ENCODE measurements at places on chromosomes 11 and 22.
A peak's percentile ranks its signal among the peaks of the same experiment; 100 is the strongest.

- DNase-seq, result no peak
Measured at GRCh38 chr11:72581067-72581466, 93.2 kb downstream of the PDE2A start.

GRCh38 chr11:45054956-45055355 is 91.5 kb upstream of the PRDM11 start:
- DNase-seq, result no peak

- DNase-seq, result peak; percentile 94
Measured at GRCh38 chr22:21590809-21591641, 23.5 kb downstream of the UBE2L3 start.

- DNase-seq, result no peak
Measured at GRCh38 chr22:41846268-41846987, 13.5 kb downstream of the SREBF2 start.

- no peak for DNase-seq
Measured at GRCh38 chr11:106152824-106153223, 75.4 kb downstream of the AASDHPPT start.

GRCh38 chr22:38866399-38867123 is 5.5 kb downstream of the CBX6 start:
- DNase-seq, result no peak

DNA sequence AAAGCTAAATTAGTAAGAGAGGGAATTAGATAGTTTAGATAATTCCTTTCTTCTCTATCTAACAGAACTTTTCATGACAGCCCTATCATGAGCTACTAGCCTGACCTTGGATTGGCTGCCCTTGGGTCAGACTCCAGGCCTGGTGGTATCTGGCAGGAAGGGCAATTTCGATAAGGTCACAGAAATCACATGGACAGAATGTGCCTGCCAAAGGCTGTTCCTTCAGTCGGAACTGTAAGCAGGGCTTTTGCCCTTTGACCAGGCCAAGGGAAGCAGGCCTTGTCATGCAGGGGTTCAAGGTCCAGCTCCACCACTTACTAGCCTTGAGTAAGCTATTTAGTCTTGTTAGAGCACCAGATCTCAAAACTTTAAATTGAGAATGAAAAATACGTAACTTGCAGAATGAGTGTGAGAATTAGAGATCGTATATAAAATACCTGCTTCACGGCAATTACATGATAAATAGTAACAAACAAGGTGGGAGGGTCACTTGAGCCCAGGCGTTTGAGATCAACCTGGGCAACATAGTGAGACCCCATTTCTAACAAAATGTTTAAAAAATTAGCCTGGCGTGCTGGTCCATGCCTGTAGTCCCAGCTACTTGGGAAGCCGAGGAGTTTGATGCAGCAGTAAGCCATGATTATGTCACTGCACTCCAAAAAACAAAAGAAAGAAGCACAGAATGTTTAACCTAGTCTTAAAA is 60.8 kb upstream of the SC5D start:
- no peak for DNase-seq

DNA sequence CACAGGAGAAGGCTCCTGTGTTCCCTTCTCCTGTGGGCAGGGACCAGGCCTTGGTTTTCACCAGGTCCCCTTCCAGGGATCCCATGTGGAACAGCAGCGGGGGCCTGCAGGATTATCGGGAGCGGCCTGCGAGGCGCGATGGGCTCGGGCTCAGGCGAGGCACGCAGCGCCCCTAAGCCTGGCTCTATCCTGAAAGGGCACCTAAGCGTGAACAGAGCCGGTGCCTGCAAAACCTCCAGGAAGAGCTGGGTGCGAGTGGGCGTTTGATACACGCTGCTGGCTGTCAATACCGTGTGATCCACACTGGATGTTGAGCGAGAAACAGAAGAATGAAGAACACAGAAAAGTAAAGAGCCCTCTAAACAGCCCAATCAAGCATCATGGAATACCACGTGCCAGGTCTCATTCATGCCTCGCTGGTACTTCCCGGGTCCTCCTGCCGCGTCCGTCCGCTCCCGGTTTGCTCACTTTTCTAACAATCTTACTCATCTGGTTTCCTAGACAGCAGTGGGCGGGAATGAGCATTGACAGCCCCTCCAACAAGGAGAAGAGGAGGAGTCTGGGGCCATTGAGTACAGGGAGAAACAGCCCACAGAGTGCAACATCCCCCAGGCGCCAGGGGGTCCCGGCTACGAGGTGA is 12.5 kb downstream of the OSBPL5 start:
- DNase-seq, result no peak

DNA sequence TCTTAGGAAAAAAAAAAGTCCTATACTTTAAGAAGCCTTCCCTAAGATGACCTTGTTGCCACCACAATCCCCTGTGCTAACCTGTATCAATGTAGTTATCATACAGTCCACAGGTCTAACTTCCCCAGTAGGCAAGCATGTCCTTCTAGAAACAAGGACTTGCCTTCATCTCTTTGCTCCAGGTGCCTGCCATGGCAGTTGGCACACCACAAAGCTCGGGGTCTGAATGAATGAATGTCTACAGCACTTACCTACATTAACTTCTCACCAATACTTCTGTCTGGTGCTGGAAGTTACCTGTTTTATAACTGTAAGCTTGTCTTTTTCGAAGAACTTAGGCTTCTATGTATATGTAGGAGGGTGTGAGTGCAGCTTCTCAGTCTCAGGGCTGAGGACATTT is 23.4 kb downstream of the CLPB start:
- no peak for DNase-seq

GRCh38 chr22:22773979-22774604 is 113.5 kb upstream of the IGLL5 start:
- no peak for DNase-seq

DNA sequence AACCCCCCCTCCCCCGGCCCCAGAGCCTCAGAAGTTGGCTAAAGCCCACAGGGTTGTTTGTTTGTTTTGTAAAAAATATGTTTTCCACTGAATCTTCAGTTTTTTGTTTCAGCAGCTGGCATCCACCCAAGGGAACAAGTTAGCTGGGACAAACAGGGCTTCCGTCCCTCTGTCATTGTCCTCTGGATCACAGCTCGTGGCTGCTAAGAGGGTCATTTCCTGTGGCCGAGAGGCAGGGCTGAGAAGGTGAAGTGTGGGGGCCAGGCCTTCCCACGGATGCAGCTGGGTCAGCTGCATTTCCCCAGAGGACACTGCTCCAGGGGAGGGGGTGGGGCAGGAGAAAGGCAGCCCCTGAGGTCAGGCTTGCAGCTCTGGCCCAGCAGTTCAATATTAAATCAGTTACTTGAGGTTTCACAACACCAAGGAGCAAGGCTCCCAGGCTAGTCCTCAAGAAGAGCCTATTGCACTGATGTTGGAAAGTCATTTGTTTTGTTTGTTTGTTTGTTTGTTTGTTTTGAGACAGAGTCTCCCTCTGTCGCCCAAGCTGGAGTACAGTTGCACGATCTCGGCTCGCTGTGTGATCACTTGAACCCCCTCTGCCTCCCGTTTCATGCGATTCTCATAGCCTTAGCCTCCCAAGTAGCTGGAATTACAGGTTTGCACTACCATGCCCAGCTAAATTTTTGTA is 34.4 kb upstream of the SMTN start:
- no peak for DNase-seq

GRCh38 chr11:83147895-83148294 is 9.0 kb upstream of the PCF11 start:
- no peak for DNase-seq

- DNase-seq, result no peak
Measured at GRCh38 chr22:39953101-39953500, 7.1 kb upstream of the TMA7B start.

DNA sequence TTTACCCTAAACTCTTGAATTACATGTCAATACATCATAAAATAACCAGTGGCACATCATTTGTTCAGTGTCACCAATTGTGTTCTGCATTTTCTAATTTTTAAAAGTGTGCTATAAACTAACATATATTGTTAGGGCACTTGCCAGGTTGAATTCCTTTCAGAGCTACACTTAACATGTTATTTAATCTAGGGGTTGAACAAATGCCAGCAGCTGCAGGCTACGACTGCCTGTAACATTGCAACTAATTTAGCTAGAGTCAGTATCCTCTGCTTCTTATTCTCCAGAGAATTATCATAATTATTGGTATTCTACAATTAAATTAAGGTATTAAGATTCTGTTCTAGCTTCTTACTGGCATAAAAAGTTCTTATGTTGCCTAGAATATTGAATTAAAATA is 46.4 kb upstream of the ARHGAP42 start:
- no peak for DNase-seq

DNA sequence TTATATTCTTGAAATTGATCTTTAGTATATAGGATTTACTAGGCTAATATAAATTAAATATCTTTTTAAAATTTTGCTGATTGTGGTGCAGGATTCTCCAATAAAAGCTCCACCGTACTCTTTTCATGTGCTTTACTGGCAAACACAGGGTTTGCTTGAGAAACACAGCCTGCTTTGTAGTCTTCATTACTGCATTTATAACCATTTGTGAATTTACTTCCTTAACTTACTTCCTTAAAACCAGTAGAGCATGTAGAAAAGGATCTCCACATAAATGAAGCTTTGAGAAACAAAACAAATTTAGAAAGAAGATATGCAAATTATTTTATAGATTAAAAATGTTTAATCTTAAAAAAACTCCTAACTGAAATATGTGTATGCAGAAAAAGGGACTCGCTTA is 28.8 kb downstream of the SWAP70 start:
- no peak for DNase-seq

DNA sequence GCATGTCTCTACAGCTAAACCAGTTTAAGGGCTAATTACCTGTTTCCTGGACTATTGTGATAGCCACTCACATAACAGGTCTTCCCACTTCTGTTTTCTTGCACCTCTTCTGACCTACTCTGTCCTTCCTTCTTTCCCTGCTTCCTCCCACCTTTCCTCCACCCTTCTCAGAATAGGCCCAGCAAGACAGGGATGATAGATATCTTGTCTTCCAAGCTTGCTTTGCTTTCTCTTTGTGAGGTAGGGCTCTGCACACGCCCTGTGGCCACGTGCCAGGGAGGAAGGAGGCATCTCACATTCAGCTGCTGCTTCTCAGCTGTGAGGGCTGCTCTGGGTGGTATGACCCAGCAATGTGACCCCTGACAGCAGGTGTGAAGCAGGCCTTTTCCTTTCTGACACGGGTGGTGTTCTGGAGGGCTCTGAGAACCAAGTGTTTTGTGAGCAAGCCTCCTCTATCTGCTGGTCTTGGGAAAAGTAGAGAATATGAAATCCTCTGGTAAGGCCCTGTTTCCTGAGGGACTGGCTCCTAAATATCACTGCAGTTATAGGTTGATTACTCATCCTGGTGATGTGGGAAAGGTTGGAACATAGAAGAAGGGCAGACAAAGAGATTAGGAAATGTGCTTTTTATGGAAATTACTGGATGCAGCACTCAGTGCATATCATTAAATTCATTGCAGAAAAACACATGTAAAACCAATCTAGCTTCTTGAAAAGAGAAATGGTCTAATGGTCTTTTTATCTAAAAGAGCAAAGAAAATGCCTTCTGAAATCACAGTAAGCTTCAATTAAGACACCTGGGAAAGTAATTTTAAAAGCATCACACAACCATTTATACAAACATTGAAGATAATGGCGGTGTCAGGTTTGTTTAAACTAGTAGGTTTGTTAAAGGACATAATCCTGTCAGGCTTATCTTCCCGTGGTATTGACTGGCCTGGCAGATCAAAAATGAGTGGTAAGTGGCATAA is 8.5 kb downstream of the AMOTL1 start:
- no peak for DNase-seq

GRCh38 chr11:119505861-119506260 is 82.9 kb upstream of the THY1 start:
- DNase-seq, result no peak

GRCh38 chr22:45786726-45787125 is 115.1 kb downstream of the ATXN10 start:
- no peak for DNase-seq

DNA sequence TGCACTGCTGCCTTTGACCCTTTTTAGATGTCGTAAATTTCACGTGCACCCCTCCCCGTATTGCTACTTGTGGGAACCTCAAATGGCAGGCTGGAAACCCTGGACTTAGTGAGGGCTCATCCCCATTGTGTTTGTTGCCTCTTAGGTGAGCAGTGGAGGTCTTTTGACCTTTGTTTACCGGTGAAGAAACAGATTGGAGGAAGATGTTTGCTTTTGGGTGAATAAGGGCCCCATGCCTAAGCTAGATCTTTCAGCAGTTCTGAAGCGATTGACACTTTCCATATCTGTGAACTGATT is 782 bp downstream of the SMARCB1 start:
- DNase-seq, result no peak

- DNase-seq, result no peak
Measured at GRCh38 chr11:13972944-13973343, 10.4 kb downstream of the SPON1 start.

GRCh38 chr11:34353881-34354280 is 3.9 kb downstream of the ABTB2 start:
- DNase-seq, result no peak

GRCh38 chr11:126474220-126474619 is 118.7 kb downstream of the ST3GAL4 start:
- no peak for DNase-seq

DNA sequence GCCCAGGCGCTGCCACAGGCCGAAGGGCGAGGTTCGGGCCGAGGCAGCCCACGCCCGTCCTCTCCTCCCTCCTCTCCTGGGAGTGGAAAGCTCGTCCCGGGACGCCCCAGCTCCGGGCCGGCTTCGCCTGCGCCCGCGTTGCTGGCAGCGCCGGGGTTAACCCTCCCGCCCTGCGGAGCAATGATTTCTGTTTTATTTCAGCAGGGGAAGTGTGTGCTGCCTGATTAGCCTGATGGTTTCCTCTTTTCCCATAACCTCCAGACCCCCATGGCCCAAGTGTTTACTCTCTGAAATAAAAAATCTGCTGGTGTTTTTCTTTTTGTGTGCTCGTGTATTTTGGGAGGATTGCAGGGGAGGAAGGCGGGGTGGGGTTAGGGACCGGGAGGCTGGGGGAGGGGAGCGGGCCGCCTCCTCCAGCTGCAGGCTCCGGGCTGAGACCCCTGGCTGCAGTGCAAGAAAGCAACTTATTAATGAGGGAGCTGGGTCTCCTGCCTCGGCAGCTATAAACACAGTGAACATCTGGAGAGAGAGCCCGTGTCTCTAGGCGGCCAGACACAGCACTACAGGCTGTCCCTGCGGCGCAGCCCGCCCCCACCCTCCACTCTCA is 38.6 kb downstream of the ETS1 start:
- DNase-seq, result no peak

DNA sequence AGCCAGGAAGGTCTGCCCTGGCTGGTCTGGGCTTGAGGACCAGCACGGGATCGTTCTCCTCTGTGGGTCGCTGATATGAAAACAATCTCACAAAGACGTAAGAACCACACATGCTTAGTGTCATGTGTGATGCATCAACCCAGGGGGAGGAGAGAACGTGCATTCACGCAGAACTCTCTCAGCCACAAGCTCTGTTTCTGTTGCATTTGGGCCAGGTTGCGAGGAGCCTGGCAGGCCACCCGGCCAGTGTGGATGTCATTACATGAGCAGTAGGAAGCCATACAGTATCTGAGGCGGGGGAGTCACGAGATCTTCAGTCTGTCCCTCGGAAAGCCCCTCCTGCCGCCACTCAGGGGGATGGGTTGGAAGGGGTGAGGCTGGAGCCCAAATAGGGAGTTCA is 53.1 kb upstream of the KCNQ1OT1 start:
- peak; percentile 31 for DNase-seq

- DNase-seq, result no peak
Measured at GRCh38 chr11:86891036-86891435, 64.2 kb downstream of the FZD4 start.

Data from posterior cingulate gyrus (tissue), 11 donors.